ENCODE measurements at places on chromosomes 16 and 17.

DNA sequence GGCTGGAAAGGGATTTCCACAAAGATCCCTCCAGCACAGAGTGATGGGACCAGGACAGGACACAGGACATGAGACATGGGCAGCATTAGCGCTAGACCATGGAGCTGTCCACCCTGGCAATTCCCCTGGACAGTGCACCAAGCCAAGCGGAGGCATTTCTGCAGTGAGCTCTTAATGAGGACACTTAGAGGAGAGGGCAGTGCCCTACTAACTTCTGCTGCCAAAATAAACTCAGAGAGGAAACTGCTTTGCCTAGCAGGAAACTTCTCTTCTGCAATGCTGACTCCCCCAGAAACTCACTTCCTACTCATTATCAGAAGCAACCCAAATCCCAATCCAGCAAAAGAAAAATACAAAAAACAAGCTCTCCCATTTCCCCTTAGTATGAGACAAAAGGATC is 119.2 kb downstream of the HS3ST2 start:
- no peak for DNase-seq

GRCh38 chr16:1010251-1010650 is 28.7 kb downstream of the SOX8 start:
- DNase-seq: no peak

DNA sequence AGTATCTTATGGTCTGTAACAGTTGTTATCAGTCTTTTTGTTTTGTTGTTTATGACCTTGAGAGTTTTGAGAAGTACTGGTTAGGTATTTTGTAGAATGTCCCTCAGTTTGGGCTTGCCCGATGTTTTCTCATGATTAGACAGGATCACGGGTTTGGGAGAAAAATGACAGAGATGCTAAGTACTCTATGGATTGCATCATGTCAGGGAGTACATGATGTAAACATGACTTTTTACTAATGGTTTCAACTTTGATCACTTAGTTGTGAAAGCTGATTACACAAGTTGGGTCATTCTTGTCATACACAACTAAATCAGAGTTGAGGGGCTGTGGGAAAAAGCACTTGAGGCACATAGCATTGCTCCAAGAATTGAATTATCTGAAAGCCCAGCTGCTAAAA is 94.7 kb upstream of the SIAH1 start:
- DNase-seq: no peak

- DNase-seq: no peak
Measured at GRCh38 chr17:47808036-47808829, 13.4 kb downstream of the OSBPL7 start.

GRCh38 chr16:12518241-12519175 is 285.2 kb downstream of the CPPED1 start:
- DNase-seq: no peak

DNA sequence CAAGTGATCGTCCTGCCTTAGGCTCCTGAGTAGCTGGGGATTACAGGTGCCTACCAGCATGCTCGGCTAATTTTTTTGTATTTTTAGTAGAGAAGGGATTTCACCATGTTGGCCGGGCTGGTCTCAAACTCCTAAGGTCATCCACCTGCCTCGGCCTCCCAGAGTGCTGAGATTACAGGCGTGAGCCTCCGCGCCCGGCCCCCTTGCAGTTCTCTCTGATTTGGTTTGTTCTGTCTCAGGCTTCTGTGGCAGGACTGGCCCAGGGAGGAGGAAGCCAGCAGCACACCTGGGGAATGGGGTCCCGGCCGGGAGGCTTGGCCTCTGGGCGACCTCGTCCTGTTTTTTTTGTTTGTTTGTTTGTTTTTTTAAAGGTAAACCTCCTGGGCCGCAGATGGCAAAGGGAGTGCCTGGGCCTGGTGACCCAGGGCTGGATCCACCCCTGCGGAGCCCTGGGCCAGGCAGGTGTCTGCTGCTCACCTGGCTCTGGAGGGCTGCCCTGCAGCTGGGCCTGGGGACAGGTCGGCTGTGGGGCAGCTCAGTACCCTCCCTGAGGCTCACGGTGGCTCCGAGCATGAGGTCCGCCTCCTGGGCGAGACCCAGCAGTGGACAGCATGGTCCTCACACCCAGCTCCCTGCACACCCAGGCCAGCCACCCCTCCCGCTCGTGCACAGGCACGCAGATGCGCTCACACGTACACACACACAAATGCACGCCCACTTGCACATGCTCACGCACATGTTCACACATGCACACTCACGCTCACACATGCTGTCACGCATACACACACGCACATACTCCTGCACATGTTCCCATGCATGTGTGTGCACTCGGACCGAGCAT is 3.3 kb upstream of the NUDT16L1 start:
- DNase-seq: no peak

- DNase-seq: no peak
Measured at GRCh38 chr17:44000141-44000860, 4.1 kb upstream of the NAGS start.

DNA sequence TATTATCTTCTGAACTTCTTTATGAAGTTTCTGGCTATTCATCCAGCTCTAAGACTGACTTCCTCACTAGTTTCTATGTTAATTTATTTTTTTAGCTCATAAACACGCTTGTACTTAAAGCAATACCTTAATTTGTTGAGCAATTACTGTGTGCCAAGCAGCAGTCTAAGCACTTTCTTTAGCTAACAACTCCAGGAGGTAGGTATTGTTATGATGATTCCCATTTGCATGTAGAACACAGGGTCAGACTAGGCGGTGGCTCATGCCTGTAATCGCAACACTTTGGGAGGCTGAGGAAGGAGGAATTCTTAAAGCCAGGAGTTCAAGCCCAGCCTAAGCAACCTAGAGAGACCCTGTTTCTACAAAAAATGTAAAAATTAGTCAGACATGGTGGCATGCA is 19.8 kb downstream of the DNAH3 start:
- no peak for DNase-seq

DNA sequence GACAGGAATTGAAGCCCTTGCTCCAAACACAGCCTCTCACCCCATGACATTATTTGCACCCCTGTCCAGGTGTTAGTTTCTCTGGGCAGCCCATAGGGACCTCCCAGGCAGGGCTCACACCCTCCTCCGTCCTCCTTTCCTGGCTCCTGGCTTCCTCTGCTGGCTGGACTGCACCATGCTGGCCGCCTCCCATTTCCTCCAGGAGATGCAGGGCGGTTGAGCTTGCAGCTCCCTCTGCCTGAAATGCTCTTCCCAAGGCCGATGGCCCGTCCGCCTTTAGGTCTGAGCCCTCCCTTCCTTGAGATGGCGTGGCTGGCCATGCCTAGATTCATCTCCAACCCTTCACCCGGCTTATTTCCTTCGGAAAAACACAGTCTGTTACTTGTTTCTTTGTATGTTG is 334.8 kb downstream of the SNX29 start:
- DNase-seq: no peak

DNA sequence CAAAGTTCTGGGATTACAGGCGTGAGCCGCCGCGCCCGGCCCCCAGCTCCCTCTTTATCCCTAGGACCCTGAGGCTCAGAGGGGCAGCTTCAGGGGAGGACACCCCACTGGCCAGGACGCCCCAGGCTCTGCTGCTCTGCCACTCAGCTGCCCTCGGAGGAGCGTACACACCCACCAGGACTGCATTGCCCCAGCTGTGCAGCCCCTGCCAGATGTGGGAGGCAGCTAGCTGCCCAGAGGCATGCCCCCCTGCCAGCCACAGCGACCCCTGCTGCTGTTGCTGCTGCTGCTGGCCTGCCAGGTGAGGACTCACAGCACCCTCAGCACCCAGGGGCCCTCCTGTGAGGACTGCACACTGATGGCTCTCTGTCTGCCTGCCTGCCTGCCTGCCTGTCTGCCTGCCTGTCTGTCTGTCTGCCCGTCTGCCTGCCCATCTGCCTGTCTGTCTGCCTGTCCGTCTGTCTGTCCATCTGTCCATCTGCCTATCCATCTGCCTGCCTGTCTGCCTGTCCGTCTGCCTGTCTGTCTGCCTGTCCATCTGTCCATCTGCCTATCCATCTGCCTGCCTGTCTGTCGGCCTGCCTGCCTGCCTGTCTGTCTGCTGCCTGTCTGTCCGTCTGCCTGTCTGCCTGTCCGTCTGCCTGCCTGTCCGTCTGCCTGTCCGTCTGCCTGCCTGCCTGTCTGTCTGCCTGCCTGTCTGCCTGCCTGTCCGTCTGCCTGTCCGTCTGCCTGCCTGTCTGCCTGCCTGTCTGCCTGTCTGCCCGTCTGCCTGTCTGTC is 5.0 kb downstream of the GCGR start:
- no peak for DNase-seq

- no peak for DNase-seq
Measured at GRCh38 chr16:26816266-26816665, 250.5 kb upstream of the C16orf82 start.

DNA sequence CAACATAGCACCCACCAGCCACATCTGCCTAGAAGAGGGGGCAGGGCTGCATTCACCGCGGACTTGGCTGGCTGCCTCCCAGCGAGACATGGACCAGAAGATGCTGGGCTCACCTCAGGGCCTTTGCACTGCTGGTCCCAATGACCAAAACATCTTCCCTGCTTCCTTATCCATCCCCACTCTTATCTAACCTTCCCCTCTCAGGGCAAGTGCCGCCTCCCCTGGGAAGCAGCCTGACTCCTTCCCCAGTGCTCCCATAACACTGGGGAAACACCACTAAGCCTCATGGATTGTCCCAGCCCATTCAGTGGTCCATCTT is 5.7 kb downstream of the TMC6 start:
- no peak for DNase-seq
